Activated CD8-positive, alpha-beta memory T cell treated with anti-CD3 and anti-CD28 coated beads for 4 hours (primary cell): ENCODE measurements at places on chromosomes 2 and 18.

DNA sequence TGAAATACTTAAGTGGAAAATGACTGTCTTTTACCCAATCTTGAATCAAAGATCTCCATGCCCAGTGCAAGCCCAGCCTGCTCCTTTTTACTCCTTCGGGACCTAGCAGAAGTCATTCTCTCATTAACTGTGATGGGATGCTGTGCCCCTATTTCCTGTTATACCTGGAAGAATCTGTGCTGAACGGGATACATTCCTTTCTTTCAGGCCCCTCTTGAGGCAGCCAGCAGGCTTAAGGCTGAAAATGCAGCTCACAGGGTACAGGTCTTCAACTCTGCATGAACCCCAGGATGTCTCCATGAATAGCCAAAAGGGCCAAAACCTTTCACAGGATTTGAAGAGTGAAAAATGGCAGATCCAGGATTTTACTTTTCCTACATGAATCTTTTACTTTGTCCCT lies 784.8 kb upstream of the KLHL29 start:
- DNase-seq = no peak

DNA sequence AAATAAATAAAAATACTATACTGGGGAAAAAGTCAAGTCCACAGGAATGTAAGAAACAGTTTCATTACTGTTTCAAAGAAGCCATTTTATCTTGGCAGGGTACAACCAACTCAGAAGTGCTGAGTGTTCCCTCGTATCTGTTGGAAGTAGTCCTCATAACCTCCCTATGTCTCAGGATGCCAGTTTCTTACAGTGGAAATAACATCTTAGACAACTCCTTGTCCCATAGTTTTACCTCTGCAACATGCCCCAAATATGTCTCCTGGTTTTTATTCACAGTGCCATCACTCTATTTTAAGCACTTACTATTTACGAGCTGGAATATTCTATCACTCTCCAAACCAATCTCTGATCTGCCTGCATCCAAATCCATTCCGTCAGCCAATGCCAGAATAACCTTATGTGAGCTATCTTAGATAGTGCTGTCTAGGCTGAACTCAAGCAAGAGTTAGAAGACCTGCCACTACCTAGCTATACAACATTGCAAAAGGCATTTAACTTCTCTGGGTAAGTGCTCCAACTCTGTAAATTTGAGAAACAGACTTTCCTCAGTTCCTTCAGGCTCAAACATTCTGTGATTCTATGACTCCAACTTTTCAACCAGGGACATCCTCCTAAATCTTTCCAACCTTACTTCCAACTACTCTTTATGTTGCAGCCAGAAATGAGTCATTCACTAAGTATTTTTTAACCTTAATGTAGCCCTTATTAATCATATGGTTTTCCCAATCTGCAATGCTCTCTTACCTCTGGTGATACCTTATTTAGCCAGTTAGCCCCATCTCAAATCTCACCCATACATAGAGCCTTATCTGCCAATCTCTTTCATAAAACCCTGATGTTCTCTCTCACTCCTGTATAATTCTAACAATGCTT lies 66.7 kb downstream of the RTN4 start:
- no peak for DNase-seq

DNA sequence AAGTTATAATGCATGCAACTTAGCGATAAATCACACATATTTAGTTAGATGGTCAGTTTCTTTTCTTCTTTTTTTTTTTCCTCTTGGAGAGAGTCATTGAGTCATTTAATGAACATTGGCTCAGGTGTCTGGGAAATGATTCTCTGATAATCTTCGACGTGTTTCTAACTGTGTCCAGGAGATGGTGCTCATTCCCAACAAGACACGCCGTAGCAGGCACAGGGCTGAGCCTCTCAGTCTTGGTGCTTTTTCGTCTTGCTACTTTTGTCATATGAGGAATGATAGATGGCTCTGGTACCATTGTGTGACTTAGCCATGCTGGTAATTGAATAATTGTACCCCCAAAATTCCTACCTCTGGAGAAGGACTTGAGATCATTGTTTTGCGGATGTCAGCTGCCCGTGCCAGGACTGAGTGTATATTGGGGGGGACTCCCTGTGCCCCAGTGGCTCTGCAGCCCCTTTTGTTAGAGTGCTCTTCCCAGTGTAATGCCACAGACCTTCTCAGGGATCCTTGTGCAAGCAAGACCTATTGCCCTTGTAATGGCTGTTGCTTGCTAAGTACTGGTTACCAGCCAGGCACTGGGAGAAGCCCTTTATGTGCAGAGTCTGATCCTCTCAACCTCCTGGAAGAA lies 107.6 kb upstream of the CYRIA start:
- DNase-seq = no peak

DNA sequence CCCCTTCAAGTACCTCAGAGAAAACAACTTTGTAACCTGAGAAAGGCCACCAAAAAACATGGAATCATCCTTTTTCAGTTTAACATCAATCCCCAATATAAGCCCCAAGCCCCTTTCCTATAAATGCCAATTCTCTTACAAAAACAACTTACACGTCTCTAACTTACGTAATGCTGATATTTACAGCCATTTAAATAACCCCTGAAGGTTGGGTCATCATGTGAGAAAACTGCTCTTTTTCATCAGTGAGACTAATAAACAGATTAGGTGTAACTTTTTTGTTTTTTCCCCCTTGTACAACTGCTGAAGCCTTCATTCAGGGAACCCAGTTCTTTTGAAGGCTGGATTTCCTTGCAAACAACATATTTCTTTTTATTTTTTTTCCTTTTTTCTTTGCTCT lies 3.7 kb downstream of the FASTKD1 start:
- no peak for DNase-seq

DNA sequence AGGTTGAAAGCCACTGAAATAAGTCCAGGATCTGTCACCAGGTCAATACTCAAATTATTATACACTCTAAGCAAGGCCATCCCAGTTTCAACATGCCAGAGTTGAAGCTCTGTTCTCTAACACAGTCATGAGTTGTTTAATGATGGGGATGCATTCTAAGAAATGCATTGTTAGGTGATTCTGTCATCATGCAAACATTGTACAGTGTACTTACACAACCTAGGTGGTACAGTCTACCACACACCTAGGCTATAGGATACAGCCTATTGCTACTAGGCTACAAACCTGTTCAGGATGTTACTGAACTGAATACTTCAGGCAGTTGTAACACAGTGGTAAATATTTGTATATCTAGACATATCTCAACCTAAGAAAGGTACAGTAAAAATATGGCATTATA lies 162.2 kb downstream of the BAZ2B start:
- no peak for DNase-seq

- DNase-seq = no peak
Measured at GRCh38 chr2:167579826-167580225, 667.6 kb downstream of the STK39 start.

DNA sequence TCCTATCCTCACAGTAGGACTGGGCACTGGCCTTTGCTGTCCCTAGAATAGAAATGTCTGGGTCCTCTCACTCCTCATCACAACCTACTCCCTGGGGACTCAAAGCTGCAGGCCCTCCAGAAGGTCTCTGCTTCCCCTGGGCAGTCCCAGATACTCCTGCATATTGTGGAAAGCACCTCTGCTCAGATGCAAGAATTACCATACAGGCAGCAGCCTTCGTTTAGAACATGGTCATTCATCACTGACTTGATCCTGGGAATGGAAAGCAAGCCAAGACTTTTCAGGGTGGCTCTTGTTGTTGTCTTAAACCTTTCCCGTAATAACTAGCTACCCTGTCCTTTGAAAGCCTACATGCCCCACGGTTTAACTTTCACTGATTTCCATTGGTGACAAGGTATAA lies 53.1 kb upstream of the NPAS2 start:
- no peak for DNase-seq

DNA sequence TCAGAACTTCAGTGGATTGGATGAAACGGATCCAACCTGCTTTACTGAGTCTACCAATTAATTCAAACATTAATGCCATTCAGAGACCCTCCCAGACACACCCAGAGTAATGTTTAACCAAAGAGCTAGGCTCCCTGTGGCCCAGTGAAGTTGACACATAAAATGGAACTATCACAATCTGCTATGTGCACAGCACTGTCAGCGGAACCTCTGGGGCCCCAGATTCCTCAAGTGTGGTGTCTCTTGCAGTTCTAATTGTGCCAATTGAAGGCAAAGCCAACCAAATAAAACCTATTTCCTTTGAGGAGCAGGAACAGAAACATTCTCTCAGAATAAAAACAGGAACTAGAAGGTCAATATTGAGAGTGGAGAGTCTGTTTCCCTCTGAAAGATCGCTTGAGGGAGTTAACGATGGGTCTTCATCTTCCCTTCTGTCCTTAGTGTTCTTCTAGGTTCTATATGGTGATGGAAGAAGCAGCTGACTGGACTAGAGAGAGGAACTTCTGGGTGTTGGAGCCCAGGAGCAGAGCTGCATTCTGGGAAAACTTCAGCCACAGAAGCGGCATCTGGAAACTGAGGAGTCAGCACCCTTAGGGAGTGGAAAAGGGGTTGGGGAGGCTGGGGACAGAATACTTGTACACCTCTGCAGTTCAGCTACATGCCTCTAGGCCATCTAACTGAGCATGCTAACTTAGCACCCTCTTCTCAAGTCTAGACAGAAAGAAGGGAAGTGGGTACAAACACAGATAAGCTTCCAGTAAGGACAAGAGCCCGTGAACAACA lies 174.4 kb upstream of the FBXO11 start:
- DNase-seq = no peak

DNA sequence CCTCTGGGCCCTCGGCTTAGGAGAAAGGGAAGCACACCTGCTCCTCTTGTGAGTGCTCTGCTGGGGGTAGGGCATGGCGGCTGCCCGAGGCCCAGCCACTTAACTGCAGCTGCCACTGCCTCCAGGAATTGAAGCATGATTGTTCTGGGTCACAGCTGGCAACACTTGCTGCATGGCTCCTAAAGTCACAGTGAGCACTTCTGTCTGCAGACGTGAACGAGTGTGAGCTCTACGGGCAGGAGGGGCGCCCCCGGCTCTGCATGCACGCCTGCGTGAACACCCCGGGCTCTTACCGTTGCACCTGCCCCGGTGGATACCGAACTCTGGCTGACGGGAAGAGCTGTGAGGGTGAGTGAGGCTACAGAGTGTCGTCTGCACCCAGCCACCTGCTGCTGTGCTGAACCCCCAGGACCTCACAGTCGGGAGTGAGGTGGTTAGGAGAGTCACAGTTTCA lies 44.4 kb downstream of the FBLN7 start:
- DNase-seq = no peak

DNA sequence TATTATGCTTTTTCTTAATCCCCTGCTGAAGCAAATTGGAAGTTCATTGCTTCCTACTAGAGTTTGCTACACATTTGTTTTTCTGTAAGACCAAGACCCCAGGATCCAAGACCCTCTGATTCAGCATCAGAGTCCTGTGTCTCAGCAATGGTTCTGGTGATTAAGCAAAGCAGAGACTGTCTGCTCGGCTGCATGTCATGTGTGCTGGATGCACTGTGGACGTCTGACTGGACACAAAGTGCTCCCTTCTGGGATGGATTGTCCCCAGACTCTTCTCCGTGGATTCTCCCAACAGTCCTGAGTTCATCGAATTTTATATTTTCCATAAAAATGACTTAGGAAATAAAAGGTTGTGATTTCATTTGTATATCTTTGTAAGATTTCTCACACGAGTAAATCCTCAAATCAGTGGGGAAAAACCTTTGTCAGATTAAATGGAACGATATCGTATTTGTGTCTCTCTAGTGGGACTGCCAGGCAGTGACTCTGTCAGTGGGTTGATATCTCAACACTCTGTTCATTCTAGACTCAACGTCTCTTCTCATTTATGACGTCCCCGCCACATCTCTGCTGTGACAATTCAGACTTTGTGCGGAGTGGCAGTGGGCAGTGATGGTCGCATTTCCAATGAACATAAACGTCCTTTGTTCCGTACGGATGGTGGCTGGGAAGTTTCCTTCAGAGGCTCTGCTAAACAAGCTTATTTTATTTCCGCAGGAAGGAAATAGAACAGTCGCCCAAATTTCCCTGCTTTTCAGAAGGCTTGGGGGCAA lies 58.6 kb downstream of the NCAPH start:
- no peak for DNase-seq

- DNase-seq = no peak
Measured at GRCh38 chr2:139386401-139386800, 606.2 kb upstream of the NXPH2 start.

GRCh38 chr2:202406445-202406978 lies 30.4 kb downstream of the BMPR2 start:
- no peak for DNase-seq

DNA sequence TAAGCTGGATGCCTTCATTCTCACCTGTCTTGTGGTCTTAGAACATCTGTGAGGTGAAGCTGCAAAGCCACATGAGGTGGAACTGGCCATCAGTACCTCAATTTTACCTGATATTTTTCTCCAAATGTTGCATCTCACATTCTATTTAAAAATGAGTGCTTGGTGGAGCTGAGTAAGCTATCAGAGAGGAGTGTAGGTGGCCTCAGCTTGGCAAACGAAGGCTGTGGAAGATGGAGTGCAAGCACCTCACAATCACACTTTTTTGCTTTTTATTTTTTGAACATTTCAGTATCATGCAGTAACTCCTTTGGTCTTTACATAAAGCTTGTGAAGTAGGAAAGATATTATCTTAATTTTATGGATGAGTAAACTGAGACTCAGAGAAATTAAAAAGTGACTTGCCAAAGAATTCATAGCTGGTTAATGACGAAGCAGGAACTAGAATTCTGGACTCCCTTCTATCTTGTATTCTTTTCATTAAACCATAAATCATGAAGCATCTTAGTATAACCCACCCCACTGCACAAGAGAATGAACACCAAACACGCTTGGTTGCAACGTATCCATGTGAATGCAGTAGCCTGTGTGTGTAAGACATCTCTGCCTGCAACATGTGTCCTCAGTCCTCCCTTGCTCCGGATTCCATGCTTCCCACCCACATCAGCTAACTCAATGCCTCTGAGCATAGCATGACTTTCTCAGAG lies 27.2 kb downstream of the C2orf49 start:
- no peak for DNase-seq

DNA sequence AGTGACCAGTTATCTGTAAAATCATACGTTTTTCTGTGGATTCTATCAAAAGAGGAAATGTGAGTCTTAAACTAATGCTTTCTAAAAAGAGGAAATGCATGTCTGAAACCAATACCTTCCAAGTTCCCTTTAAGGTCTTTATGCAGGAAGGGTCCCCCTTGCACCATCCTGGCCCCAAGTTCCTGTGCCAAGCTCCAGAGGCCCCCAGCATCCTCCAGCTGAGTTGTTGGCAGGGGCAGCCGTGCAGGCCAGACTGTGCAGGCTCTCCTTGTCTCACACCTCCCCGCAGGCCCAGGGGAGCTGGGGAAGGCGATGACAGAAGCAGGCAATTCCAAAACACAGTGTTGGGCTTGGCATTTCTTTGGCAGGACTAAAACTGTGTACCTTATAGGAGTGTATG lies 39.2 kb downstream of the DPYSL5 start:
- DNase-seq = no peak
